ENCODE measurements at places on chromosomes 3 and 15. TPM values are rescaled to one million over a fixed set of nuclear protein-coding genes. Genes with fewer than 3 reads are reported as not detected.

Gene P2RY1
- total RNA-seq, result 0.10 TPM

- DNase-seq, result no peak
- no peak overlapping the region for H3K4me3 ChIP-seq
- no peaks in the 10 kb centered on the region for H3K4me1 ChIP-seq
- no peak overlapping the region for H3K27ac ChIP-seq
- no peaks in the 10 kb centered on the region for H3K27me3 ChIP-seq
Observed at GRCh38 chr15:94970096-94970495, 738.7 kb downstream of the MCTP2 start.

DNA sequence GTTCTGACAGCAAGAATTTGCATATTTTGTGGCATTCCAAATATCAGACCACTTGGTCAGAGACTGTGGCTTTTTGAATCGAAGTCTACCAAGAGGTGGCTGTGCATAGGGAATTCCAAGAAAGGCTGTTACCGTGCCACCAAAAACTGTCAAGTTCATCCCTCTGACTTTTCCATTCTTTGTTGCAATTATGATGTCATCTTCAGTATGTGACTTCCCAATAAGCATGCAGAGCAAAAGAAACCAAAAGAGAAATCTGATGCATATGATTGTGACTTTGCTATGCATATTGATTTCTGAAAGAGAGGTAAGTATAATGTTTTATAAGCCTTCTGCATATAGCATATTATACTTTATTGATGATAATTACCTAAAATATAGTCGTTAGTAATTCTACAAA, 6.5 kb downstream of the BCHE start:
- no peaks in the 10 kb centered on the region for H3K27me3 ChIP-seq
- H3K27ac ChIP-seq, result no peak overlapping the region
- H3K4me1 ChIP-seq, result no peaks in the 10 kb centered on the region
- no peaks in the 10 kb centered on the region for H3K36me3 ChIP-seq
- H3K4me3 ChIP-seq, result no peak overlapping the region

- H3K27me3 ChIP-seq, result peaks cover 6% of the 10 kb centered on the region
- peaks cover 3% of the 10 kb centered on the region for H3K4me1 ChIP-seq
- no peaks in the 10 kb centered on the region for H3K36me3 ChIP-seq
- no peak overlapping the region for H3K4me3 ChIP-seq
Observed at GRCh38 chr15:70566989-70567388, 196.4 kb downstream of the UACA start.

Gene GPR62
- not detected for total RNA-seq

DNA sequence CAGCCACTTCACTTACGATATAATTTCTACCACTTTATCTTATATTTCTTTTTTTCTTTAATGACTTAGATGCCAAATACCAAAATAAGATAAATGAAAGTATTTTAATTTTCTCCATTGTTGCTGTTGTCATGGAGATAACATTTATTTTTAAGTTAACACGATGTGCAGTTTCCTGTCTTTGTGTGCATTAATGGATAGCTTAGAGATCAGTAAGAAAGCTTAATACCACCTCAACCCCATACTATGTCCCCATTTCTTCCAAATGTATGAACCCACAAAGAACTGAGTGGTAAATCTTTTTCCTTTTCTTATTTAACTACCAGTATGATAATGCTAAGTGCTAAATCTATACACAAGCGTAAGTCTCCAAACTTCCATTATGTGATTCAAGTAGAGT, 17.1 kb downstream of the PCNP start:
- H3K4me3 ChIP-seq, result no peak overlapping the region
- no peak overlapping the region for H3K27ac ChIP-seq
- no peaks in the 10 kb centered on the region for H3K27me3 ChIP-seq
- peaks cover 66% of the 10 kb centered on the region for H3K36me3 ChIP-seq
- peaks cover 10% of the 10 kb centered on the region for H3K4me1 ChIP-seq

DNA sequence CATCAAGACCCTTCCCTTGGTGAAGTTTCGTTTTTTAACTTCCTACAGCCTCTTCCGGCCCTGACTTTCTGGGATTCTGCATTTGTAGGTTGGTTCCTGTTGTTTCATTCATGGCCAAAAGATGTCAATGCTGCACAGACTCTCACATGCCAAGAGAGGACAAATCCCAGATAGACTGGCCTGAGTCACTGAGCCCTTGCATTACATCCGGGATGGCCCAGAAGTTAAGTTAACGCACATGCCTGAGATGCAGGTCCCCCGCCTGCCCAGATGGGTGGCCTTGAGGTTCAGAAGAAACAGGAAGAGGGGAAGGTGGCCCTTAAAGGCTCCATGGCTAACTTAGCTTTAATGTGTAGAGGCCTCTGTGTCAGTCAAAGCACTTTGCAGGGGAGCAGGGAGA, 51.6 kb upstream of the SRGAP3 start:
- H3K4me3 ChIP-seq, result no peak overlapping the region
- H3K27me3 ChIP-seq, result peaks cover 16% of the 10 kb centered on the region
- peaks cover 7% of the 10 kb centered on the region for H3K4me1 ChIP-seq

GRCh38 chr3:9715764-9716437, 12.3 kb downstream of the CPNE9 start:
- peaks cover 15% of the 10 kb centered on the region for H3K27me3 ChIP-seq
- peak; percentile 40 for DNase-seq
- no peak overlapping the region for H3K4me3 ChIP-seq

DNA sequence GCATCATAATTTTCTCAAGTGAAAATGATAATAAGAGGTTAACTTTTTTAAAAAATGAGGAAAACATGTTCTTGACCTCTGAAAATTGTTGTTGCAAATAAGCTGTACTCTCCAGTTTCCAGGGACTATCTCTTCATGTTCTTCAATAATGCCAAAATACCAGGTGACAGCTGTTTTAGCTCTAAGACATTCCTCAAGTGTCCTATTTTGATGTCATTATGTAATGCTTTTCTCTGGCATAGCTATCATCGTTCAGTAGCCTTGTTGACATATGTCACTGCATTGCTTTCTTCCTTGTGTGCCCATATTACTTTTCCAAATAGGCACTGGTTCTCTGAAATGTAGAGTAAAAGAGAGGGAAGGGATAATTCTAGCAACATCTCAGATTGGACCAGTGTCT, 5.7 kb upstream of the FILIP1L start:
- H3K27ac ChIP-seq, result no peak overlapping the region
- no peak for DNase-seq
- no peaks in the 10 kb centered on the region for H3K36me3 ChIP-seq
- no peak overlapping the region for H3K4me3 ChIP-seq
- H3K27me3 ChIP-seq, result no peaks in the 10 kb centered on the region

Gene SPINT1
- total RNA-seq, result 5.1 TPM

Gene SEMA3B
- total RNA-seq, result 0.55 TPM

Gene TIGIT
- 29.8 TPM for total RNA-seq

Gene TRPM1
- total RNA-seq, result not detected

- no peaks in the 10 kb centered on the region for H3K36me3 ChIP-seq
- H3K27ac ChIP-seq, result no peak overlapping the region
- H3K4me3 ChIP-seq, result no peak overlapping the region
- DNase-seq, result no peak
Observed at GRCh38 chr15:100438570-100438969, 90.2 kb downstream of the CERS3 start.

- peaks cover 15% of the 10 kb centered on the region for H3K27me3 ChIP-seq
- peaks cover 20% of the 10 kb centered on the region for H3K4me1 ChIP-seq
- no peak for DNase-seq
- no peaks in the 10 kb centered on the region for H3K36me3 ChIP-seq
- H3K4me3 ChIP-seq, result no peak overlapping the region
- H3K27ac ChIP-seq, result peak overlapping the region; percentile 45
Observed at GRCh38 chr15:93152951-93153350, 63.9 kb upstream of the RGMA start.

Gene MCTP2
- 46.7 TPM for total RNA-seq

GRCh38 chr3:14767245-14768051, 51.3 kb upstream of the FGD5 start:
- no peaks in the 10 kb centered on the region for H3K36me3 ChIP-seq
- no peak overlapping the region for H3K27ac ChIP-seq
- H3K4me1 ChIP-seq, result no peaks in the 10 kb centered on the region
- no peaks in the 10 kb centered on the region for H3K27me3 ChIP-seq
- DNase-seq, result no peak

DNA sequence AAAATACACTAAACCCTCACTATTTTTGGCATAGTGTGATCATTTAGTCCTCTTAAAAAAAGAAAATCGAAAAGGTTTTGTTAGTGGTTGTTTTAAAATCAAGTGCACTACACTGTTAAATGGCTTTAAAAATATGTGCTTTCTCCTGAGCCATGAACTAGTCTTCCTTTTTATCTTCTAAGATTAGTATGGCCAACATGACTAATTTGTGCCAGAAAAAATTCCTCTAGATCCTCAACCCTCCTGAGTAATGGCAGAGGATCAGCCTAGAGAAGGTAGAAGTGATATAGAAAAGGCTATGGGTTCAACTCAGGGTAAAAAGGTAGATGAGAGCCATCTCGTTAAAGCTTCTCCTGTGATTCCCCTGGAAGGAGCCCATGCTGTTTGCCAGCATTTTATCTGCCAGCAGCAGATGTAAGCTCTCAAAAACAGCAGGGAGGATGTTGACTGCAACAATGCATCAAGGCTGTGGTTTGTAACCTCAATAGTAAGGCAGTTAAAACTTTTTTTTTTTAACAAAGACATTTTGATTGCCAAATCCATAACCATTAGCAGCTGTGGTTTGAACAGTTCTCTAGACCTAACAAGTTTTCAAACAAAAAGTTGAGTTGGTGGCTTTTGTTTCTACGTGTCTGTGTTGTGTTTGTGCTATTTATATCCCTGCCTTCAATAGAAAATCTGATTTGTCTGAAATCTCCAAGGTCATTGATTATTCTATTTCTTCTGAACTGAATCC, 30.2 kb upstream of the ZNF609 start:
- peaks cover 37% of the 10 kb centered on the region for H3K4me1 ChIP-seq
- H3K36me3 ChIP-seq, result peaks cover 35% of the 10 kb centered on the region
- no peaks in the 10 kb centered on the region for H3K27me3 ChIP-seq
- DNase-seq, result peak; percentile 57

Gene RTP2
- not detected for total RNA-seq

- H3K27ac ChIP-seq, result no peak overlapping the region
- DNase-seq, result no peak
- no peaks in the 10 kb centered on the region for H3K27me3 ChIP-seq
- H3K4me3 ChIP-seq, result no peak overlapping the region
- H3K4me1 ChIP-seq, result no peaks in the 10 kb centered on the region
Observed at GRCh38 chr3:57872606-57873005, 116.5 kb downstream of the SLMAP start.

DNA sequence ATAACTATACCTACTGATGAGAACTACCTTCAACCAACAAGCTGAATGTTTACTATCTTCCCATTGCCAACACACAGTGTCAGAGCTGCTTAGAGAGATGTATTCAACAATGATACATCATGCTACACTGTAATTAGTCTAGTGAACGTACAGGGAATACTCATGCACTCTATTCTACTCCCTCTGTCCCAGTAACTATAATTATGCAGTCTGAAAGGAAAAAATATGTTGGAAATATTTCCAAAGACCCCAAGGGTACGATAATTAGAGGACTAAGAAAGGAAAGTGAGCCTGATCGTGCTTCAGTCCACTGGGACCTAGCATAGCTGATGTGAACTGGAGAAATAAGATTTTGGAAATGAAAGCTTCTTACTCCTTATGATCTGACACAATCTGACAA, 36.9 kb upstream of the FSIP1 start:
- H3K27me3 ChIP-seq, result peaks cover 9% of the 10 kb centered on the region
- no peak overlapping the region for H3K27ac ChIP-seq
- H3K4me3 ChIP-seq, result no peak overlapping the region
- no peak for DNase-seq

- H3K4me1 ChIP-seq, result no peaks in the 10 kb centered on the region
- no peaks in the 10 kb centered on the region for H3K27me3 ChIP-seq
- DNase-seq, result no peak
- H3K27ac ChIP-seq, result no peak overlapping the region
Observed at GRCh38 chr3:166123576-166123975, 286.4 kb upstream of the BCHE start.

- DNase-seq, result peak; percentile 62
- H3K4me1 ChIP-seq, result peaks cover 31% of the 10 kb centered on the region
- no peak overlapping the region for H3K27ac ChIP-seq
Observed at GRCh38 chr3:48634661-48635221, 520 bp downstream of the SLC26A6 start.

GRCh38 chr15:58671186-58671585, 78.3 kb downstream of the ADAM10 start:
- H3K27me3 ChIP-seq, result no peaks in the 10 kb centered on the region
- no peak overlapping the region for H3K27ac ChIP-seq
- peaks cover 3% of the 10 kb centered on the region for H3K4me1 ChIP-seq
- DNase-seq, result no peak

- peaks cover 59% of the 10 kb centered on the region for H3K36me3 ChIP-seq
- H3K4me3 ChIP-seq, result peak overlapping the region; percentile 71
- peak overlapping the region; percentile 89 for H3K27ac ChIP-seq
- H3K4me1 ChIP-seq, result peaks cover 88% of the 10 kb centered on the region
- H3K27me3 ChIP-seq, result peaks cover 10% of the 10 kb centered on the region
- DNase-seq, result no peak
Observed at GRCh38 chr3:46372492-46373359, 2.0 kb downstream of the CCR5 start.

Gene OIP5
- 15.2 TPM for total RNA-seq

Gene ST6GAL1
- 116 TPM for total RNA-seq

Gene SST
- total RNA-seq, result not detected

Gene DCBLD2
- total RNA-seq, result 0.83 TPM

DNA sequence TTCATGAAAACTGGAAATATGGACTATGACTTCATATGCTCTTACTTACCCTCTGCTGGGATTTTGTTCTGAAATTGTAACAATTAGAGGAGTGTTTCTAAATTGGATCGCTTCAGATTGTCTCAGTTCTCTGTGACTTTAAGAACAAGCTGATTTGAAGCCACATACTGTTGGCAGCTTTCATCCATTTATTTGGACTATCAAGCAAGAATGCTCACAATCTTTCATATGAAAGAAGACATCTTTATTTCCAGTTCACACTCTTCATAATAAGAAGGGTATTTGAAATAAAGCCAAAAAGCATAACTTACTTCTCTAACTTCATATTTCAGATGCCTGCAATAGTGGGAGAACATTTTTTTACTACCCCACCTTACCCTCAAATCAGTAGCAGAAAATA, 491.6 kb upstream of the TPRG1 start:
- H3K27ac ChIP-seq, result no peak overlapping the region
- peaks cover 5% of the 10 kb centered on the region for H3K4me1 ChIP-seq
- H3K4me3 ChIP-seq, result no peak overlapping the region
- H3K36me3 ChIP-seq, result no peaks in the 10 kb centered on the region
- H3K27me3 ChIP-seq, result no peaks in the 10 kb centered on the region

Gene CCR9
- total RNA-seq, result 0.28 TPM

DNA sequence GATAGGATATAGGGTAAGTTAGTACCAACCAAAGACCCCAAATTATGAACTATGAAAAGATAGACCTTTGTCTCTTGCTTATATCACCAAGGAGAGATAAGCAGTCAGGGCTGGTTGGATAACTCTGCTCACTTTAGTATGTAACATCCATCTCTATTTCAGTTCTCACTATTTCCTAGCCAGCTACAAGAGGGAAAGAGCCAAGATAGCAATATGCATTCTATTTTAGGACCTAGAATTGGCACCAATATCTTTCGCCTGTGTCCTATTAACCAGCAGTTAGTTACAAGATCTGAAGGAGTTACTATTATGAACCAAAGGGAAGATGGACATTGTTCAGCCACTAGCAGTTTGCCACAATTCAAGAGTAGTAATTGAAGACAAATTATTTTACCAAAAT, 457.5 kb downstream of the NSUN3 start:
- H3K27me3 ChIP-seq, result no peaks in the 10 kb centered on the region
- no peak overlapping the region for H3K4me3 ChIP-seq
- no peak for DNase-seq
- no peak overlapping the region for H3K27ac ChIP-seq

Gene DLG1
- 58.2 TPM for total RNA-seq

Gene SHC4
- total RNA-seq, result 1.9 TPM

Gene TLR9
- 0.55 TPM for total RNA-seq

- H3K4me1 ChIP-seq, result peaks cover 33% of the 10 kb centered on the region
- H3K27ac ChIP-seq, result no peak overlapping the region
- H3K4me3 ChIP-seq, result no peak overlapping the region
- no peaks in the 10 kb centered on the region for H3K27me3 ChIP-seq
- no peaks in the 10 kb centered on the region for H3K36me3 ChIP-seq
Observed at GRCh38 chr15:41983621-41984571, 11.5 kb upstream of the EHD4 start.
